D341Med (cell line): ENCODE measurements at places on chromosomes 7 and 10.
A peak's percentile ranks its signal among the peaks of the same experiment; 100 is the strongest.

DNA sequence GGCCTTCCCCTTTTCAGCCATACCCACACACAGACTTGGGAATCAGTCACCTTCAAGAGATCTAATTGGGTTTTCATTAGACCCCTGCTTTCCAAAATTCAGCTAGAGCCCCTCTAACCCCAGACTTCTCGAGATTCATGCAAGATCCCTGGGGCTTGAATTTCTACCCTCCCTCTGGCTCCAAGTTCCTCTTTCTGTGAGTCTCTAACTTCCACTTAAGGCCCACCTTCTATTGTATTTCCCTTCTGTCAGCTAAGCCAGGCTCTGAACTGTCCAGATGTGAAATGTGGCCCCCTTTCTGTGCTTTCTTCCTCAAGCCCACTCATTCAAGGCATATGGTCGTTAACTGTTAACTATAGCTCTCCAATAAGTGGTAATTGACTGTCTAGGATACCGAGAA lies 132.2 kb downstream of the ZNF365 start:
- no peak for DNase-seq

DNA sequence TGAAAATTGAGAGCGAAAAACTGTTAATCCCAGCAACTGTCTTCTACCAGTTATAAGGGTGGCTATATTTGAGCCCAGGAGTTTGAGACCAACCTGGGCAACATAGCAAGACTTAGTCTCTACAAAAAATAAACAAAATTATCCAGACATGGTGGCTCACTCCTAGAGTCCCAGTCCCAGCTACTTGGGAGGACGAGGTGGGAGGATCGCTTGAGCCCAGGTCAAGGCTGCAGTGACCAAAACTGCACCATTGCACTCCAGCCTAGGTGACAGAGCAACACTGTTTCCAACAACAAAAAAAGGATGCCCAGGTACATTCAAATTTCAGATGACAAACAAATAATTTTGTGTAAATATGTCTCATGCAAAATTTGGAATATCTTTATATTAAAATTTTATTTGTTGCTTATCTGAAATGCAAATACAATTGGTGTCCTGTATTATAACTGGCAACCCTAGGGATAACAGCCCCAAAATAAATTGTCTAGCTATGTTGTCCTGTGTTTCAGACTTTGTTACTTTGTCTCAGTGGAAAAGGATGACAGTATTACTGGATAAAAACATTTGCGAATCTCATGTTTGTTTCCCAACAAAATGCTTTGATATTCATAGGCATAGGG lies 26.7 kb downstream of the FAM171A1 start:
- no peak for DNase-seq

GRCh38 chr10:53233749-53234148 lies 461.2 kb upstream of the MBL2 start:
- no peak for DNase-seq

GRCh38 chr10:97463363-97464132 lies 17.6 kb downstream of the ZDHHC16 start:
- DNase-seq = peak; percentile 61

DNA sequence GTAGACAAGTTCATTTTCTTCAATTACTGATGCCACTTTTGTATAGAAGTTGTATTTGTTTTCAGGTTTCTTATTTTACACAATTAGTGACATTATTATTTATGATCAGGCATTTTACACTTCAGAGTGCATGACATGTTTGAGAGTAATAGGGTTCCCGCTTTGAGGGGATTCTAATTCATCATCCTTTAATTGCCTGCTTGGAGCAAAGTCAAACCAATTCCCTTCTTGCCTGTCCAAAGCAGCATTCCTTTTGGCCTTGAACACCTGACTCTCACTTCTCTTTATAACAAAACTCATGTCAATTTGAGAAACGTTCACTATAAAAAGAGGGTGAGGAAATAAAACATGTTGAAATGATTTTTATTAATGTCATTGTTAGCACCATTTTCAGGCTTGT lies 1149.4 kb downstream of the NXPH1 start:
- DNase-seq = no peak

- DNase-seq = no peak
Observed at GRCh38 chr7:47343061-47343455, 238.9 kb downstream of the TNS3 start.

- DNase-seq = no peak
Observed at GRCh38 chr10:98215373-98215772, 52.6 kb downstream of the LOXL4 start.

DNA sequence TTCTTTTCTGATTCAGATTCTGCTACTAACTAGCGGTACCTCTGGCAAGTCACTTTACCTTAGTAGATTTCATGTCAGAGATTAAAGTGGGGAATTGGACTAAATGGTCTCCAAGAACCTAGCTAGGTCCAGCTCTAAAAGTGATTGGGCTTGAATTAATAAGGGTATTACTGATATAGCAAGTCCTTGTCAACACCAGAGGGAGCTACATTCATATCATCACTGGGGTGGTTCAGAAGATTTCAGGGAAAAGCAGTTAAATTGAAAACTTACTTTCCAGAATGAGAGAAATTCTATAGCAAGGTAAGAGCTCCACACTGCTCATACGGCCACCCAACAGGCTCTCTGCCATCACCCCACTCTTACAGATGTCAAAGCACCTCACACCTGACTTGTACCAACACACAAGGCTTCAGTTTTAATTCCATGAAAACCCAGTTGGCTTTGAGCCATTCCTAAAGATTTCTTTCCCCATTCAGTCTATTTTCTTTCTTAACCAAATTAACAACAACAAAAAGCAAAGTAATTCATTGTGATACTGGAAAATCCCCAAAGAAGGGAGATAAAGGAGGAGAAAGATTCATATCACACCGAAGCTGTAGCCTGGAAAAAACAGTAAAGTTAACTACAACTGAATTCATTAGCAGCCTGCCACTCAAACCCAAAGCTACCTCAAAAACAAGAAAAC lies 38.0 kb upstream of the SPOCK2 start:
- peak; percentile 30 for DNase-seq

DNA sequence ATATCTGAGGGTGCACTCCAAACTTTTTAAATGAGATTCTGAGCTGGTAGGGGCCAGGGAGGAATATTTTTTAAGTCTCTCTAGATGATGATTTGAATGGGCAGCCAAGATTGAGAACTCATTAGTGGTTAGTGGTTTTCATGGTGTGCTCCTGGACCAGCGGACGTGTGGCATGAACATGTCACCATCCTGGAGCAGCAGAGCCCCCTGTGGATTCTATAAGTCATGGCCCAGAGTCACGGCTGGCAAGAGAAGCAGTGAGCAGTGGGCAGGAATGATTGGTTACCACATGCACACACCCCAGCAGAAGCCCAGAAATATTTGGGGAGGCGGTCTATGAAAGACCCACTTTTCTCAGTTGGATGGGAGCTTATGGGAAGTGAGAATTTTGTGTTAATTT lies 21.2 kb upstream of the UCN3 start:
- DNase-seq = no peak

GRCh38 chr10:17883621-17884020 lies 68.1 kb upstream of the SLC39A12 start:
- no peak for DNase-seq

- DNase-seq = peak; percentile 45
Observed at GRCh38 chr10:73998929-73999691, 1.2 kb downstream of the VCL start.

DNA sequence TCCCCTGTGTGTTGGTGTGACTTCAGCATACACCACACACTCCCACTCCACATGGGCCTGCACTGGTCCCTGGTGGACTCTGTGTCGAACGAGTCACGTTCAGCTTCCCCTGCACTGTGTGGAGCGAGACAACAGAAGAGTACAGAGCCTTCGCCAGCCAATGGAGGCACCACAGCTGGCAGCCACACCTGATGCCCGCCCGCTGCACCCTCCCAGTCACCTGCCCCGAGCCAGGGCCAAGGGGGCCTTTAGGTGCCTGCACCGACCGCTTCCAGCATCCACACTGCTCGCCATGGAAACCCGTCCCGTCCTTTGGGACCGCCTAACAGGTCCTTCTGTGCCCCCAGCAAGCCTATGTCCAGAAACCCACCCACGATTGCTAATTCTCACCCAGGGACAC lies 9.2 kb downstream of the FOXL3 start:
- DNase-seq = peak; percentile 20

GRCh38 chr7:2003451-2003930 lies 229.3 kb downstream of the MAD1L1 start:
- no peak for DNase-seq

DNA sequence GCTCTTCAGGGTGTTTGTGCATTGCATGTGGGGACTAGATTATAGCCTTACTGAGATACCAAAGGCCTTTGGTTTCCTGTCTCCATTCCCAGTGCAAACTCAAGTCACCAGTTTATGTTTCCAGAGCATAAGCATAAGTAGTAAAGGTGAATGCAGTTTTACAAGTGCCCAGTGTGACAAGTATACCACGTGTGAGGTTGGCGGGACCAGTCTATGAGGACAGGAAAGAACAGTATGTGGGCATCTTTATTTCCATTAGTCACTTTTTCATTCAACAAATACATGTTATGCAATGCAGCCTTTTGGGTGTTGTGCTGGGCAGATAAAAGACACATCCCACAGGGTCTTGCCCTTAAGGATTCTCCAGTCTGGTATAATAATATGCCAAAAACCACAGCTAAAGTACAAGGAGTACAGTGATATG lies 146.5 kb downstream of the ARID5B start:
- no peak for DNase-seq

DNA sequence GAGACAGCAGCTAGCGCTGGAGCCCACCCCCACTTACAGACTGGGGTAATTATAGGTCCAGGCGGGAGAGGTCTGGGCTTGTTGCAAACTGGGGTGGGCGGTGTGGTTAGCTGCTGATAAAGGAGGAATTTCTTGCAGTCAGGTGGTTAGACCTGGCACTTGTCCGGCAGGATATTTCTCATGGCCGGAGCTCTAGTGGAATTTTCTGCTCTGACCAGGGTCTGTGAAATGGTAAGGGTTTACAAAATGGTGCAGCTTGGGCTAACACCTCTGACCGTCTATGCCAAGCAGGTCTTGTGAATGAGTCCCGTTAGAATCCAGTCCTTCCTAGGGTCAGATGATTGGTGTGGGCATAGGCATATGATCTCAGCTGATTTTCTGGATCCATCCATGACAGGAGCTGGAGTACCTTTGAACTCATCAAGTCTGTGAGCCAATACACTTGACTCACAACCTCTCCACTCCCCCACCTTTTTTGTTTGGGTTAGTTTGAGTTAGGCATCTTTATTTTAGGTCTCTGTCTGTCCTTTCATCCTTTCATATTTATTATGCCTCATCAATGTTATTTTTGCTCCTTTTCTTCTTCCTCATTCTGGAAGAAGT lies 213.4 kb downstream of the SUGCT start:
- DNase-seq = no peak

GRCh38 chr10:121681997-121682687 lies 83.9 kb upstream of the FGFR2 start:
- DNase-seq = no peak

DNA sequence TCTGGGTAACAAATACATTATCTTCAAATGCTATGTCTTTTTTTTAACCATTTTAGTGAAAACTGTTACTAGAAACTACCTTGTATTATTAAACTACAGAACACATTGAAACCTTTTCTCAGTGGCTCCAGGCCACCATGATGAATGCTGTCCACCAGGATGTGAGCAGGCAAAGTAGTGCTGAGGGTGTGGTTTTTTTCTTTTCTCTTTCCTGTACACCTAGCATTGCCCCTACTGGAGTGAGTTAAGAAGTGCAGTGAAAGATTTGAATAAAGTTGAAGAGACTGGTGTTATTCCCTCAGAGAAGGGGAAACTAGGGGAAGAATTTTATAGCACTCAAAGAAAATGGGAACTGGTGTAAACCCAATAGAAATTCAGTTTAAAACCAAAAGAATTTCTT lies 120.0 kb upstream of the SAMD8 start:
- peak; percentile 35 for DNase-seq

DNA sequence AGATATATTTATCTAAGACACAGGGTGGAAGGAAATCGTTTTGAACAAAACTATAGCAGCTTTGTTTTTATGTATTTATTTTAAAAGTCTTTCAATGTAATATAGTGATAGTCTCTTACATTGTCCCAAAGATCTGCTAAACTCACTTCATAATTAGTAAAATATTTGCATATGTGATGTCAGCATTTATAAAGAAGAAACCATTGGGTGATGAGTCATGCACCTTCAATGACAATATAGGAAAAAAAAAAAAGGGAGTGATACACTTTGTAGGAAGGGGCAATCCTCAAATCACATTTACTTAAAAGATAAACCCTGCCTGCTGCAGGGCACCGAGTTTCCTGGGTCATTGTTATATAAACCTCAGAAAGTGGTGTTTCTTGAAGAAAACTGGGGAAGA lies 112.4 kb upstream of the SEMA3C start:
- DNase-seq = no peak

DNA sequence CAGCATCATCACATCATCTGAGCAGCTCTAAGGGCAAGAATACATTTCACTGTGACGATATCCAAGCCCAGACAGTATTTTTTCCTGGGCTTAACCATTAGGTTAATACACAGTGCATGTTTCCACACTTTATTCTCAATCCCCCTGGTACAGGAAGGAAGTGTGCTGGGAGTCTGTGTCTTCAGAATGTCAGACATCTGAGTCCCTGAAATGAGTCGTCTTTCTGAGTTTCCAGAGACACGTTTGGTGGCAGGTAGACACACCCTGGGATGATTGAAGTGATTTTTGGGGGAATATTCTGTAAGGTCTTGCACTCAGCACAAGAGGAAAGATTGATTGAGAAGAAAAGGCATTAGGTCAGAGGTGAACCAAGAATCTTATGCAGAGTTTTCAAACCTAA lies 13.1 kb upstream of the SHH start:
- no peak for DNase-seq

GRCh38 chr10:74823791-74824183 lies 2.6 kb upstream of the KAT6B start:
- DNase-seq = no peak

DNA sequence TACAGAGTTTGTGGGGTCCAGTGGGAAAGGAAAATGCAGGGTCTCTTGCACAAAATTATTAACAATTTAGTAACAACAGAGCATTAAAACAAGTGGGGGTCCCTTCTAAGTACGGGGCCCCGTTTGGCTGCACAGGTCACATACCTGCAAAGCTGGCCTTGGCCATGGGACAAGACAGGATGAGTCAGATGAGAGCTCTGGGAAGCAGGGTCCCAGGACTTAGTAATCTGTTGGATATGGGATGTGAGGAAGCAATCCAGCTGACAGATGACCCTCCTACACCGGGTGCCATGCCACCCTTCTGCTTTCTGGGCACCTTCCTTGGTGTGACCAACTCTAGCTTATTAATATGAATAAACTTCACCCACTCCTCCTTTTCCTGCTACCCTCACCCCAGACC lies 3.2 kb upstream of the DUSP5 start:
- no peak for DNase-seq

DNA sequence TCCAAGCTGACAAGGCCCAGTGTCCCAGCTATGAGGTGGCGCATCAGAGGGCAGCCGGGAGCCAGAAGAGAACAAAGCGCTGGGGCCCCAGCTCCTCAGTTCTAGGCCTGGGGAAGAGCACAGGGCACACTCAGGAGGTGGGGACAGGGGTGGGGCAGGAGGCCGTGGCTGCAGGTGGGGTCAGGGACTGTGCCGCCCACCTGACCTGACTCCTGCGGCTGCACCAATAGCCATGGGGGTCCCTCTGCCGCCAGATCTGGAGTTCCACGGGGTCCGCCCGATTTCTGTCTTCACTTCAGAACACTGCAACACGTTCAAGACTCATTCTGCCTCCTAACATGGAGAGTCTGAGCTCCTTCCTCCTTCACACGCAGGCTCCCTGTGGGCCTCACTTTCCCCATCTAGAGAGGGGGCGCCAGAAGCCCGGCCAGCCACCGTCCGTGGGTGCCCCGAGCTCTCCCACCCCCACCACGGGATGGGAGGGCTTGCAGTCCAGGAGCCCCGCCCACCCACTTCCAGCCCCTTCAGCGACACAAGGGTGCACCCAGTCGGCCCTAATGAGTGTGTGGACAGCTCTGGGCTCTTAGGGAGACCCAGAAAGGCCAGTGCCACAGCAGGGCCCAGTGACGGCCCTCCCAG lies 278.3 kb downstream of the MAD1L1 start:
- no peak for DNase-seq
